Activated T-helper 1 cell treated with anti-CD3 and anti-CD28 coated beads, Interleukin-12 subunit alpha, Interleukin-12 subunit beta, Interleukin-2, Interleukin-4 antibody, amounts not matched to agents 30 ng/mL and 10 ng/mL and 1 ng/mL, durations not matched to agents 14 hours and 24 hours and 36 hours (primary cell): ENCODE measurements at places on chromosomes 12 and 14.

DNA sequence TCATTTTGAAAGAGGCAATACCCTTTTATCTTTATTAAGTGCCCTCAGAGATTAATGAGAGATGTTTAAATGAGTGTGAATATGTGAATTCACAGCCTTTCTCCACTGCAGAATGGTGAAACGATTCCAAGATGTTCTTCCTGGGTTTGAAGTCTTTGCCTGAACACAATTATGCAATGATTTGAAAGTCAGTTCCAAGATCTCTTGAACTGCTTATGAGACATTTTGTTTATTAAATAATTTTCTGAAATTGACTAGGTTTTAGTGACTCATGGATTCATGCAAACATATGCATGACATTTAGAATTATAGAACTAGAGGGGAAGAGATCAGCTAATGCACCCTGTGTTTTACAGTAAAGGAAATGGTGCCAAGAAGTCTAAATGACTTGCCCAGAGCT lies 118.1 kb upstream of the SLC38A2 start:
- no peak for DNase-seq

GRCh38 chr12:3683670-3684069 lies 69.2 kb downstream of the CRACR2A start:
- no peak for DNase-seq

GRCh38 chr12:109630815-109631214 lies 57.2 kb downstream of the MVK start:
- no peak for DNase-seq

GRCh38 chr14:71116568-71117122 lies 209.4 kb downstream of the PCNX1 start:
- no peak for DNase-seq

- no peak for DNase-seq
Measured at GRCh38 chr12:100393200-100393599, 36.3 kb downstream of the SLC17A8 start.

DNA sequence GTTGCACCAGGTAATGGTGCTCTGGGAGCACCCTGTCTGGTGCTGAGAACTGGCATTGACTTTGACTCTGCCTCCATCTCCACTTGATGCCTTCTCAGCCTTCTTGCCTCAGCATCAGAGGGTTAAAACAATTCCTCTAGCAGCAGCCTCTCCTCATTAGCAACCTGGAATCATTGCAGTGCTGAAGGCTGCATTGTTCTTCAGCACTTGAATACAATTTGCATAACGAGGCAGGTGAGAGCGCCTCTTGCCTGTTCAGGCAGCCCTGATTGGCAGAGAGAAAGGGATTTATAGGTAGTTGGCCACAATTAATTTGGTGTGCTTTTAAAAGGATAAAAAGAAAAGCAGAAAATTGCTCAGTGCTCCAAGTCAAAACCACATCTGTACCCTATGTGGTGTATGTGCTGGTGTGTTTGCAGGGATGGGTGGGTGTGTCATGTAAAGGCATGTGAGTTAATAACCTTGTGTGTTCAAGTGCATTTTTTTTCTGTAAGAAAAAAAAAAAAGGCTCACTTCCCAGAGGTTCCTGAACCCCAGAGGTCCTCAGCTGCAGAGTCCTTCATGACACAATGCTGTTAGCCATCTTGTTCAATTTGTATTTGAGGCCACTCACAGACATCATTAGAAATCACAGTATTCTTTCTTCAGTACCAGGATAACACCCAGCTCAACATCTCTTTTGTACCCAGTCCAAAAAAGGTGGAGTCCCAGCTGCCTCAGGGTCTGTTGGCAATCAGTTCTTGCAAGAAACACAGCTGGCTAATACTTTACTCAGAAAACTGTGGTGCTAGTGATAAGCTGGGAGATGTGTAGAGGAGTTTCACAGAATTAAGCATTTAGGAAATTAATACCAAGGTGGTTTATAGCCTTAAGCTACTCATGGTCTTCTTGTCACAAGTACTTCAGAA lies 385.6 kb downstream of the GRIN2B start:
- no peak for DNase-seq
